ENCODE measurements at places on chromosomes 13 and 19. TPM values are rescaled to one million over a fixed set of nuclear protein-coding genes. Genes with fewer than 3 reads are reported as not detected.

Gene FGF21
- not detected for polyA plus RNA-seq

Gene MYH14
- polyA plus RNA-seq, result 110 TPM

Gene DCT
- polyA plus RNA-seq, result 0.04 TPM

Gene CDX2
- polyA plus RNA-seq, result 0.01 TPM

Gene C5AR1
- polyA plus RNA-seq, result 0.96 TPM

Gene PSG11
- not detected for polyA plus RNA-seq

Gene ZNF583
- 0.55 TPM for polyA plus RNA-seq

Gene SBK2
- polyA plus RNA-seq, result not detected

Gene SNAPC2
- polyA plus RNA-seq, result 5.6 TPM

Gene ZNF441
- polyA plus RNA-seq, result 2.2 TPM

Gene RASL11A
- polyA plus RNA-seq, result 4.4 TPM

Gene IGFL2
- 0.12 TPM for polyA plus RNA-seq

Gene OLFM2
- 5.7 TPM for polyA plus RNA-seq

Gene CEACAM3
- polyA plus RNA-seq, result 3.1 TPM

Gene CTXN1
- polyA plus RNA-seq, result 3.0 TPM

Gene FCAR
- 0.10 TPM for polyA plus RNA-seq

Gene CFAP97D2
- polyA plus RNA-seq, result not detected

Gene ABHD17A
- 73.9 TPM for polyA plus RNA-seq

Gene APOE
- polyA plus RNA-seq, result 9.6 TPM

Gene TUBB4A
- polyA plus RNA-seq, result 0.06 TPM

Gene MZT1
- polyA plus RNA-seq, result 7.2 TPM

Gene NKG7
- 3.2 TPM for polyA plus RNA-seq

Gene GRIK5
- 1.4 TPM for polyA plus RNA-seq

Gene BEST2
- polyA plus RNA-seq, result 0.06 TPM

Gene IRF2BP1
- 10.6 TPM for polyA plus RNA-seq

Gene CLDN10
- polyA plus RNA-seq, result 2.5 TPM

Gene THSD8
- polyA plus RNA-seq, result 8.4 TPM

Gene KCNRG
- polyA plus RNA-seq, result 0.79 TPM

Gene RCBTB1
- 3.0 TPM for polyA plus RNA-seq

Gene SAMD4B
- polyA plus RNA-seq, result 78.7 TPM

Gene COX6B2
- polyA plus RNA-seq, result 0.48 TPM

Gene PSPC1
- polyA plus RNA-seq, result 26.0 TPM

Gene OR7C1
- polyA plus RNA-seq, result 0.01 TPM

Gene ZNF577
- 7.3 TPM for polyA plus RNA-seq

Gene FLT3
- polyA plus RNA-seq, result 0.08 TPM

Gene LIG1
- 53.3 TPM for polyA plus RNA-seq

Gene SRRM5
- 0.71 TPM for polyA plus RNA-seq

Gene PCDH9
- 0.12 TPM for polyA plus RNA-seq

Gene URAD
- polyA plus RNA-seq, result not detected

Gene CD79A
- polyA plus RNA-seq, result 0.57 TPM

Gene GRIN2D
- polyA plus RNA-seq, result 0.06 TPM

Gene CLEC4M
- polyA plus RNA-seq, result 0.04 TPM

Gene NKPD1
- 0.61 TPM for polyA plus RNA-seq

Gene DMKN
- polyA plus RNA-seq, result 315 TPM

Gene ATCAY
- polyA plus RNA-seq, result not detected

Gene ZNF564
- 2.9 TPM for polyA plus RNA-seq

Gene NTF4
- 20.0 TPM for polyA plus RNA-seq

Gene PHLDB3
- polyA plus RNA-seq, result 58.1 TPM

Gene ZNF729
- polyA plus RNA-seq, result not detected

Gene SIX5
- polyA plus RNA-seq, result 9.8 TPM

Gene ZNF816
- 2.0 TPM for polyA plus RNA-seq

Gene ELSPBP1
- not detected for polyA plus RNA-seq
